Left renal pelvis (tissue), 4 donors: ENCODE measurements at places on chromosomes 11 and 22.

- DNase-seq = no peak
Measured at GRCh38 chr22:37213218-37213855, 1.1 kb upstream of the SSTR3 start.

DNA sequence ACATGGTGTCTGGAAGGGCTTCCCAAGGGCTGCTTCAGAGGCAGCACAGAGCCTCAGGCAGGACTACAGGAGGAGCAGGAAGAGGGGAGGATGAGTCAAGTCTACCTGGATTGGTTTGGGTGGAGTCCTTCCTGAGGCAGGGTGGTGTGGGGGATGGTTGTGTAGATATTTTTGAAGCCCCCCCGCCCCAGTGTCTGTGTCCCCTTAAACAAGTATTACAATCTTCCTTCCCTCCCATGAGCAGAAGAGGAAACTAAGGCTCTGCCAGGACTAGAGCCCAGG lies 34.7 kb upstream of the FCHSD2 start:
- DNase-seq = no peak

- DNase-seq = no peak
Measured at GRCh38 chr11:11125618-11126017, 227.4 kb downstream of the CSNK2A3 start.

DNA sequence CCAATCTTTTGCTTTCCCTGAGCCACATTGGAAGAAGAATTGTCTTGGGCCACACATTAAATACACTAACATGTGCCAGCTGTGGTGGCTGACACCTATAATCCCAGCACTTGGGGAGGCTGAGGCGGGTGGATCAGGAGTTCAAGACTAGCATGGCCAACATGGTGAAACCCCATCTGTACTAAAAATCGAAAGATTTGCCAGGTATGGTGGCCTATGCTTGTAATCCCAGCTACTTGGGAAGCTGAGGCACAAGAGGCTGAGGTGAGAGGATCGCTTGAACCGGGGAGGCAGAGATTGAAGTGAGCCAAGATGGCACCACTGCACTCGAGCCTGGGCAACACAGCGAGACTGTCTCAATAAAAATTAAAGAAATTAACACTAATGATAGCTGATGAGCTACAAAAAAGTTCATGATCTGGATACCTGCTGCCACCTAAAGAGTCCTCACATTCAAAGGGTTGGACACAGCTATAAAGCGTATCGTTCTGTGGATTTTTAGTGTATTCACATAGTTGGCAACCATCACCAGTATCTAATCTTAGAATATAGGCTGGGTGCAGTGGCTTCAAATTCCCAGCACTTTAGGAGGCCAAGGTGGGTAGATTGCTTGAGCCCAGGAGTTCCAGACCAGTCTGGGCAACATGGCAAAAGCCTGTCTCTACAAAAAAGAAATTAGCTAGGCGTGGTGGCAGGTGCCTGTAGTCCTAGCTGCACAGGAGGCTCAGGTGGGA lies 3.4 kb upstream of the LDHC start:
- DNase-seq = no peak

DNA sequence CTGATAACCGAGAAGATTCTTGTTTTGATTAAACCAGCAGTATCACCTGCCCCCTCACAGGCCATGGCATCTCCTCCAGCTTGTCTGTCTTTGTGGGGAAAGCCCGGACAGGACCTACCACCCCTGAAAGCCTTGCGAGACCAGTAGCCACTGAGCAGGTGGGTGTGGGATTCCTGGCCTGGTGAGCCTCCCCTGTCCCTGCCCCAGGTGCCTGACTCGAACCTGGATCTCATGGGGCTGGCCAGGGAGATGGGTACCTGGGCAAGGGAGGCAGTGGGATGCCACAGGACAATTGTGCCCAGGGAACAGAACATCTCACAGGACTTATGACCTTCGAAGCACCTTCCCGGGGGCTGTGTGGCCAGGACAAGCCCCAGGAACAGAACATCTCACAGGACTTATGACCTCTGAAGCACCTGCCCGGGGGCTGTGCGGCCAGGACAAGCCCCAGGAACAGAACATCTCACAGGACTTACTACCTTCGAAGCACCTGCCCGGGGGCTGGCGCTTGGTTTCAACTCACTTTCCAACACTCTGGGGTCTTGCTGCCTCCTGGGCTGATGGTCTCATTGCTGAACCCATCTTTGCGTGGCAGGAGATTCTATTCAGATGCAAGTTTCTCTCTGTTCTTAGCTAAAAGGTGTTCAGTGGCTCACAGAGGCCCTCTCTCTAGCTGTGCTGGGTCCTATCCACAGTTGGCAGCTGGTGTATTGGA lies 854.5 kb downstream of the BRD1 start:
- no peak for DNase-seq

GRCh38 chr22:38967451-38968450 lies 10.3 kb downstream of the APOBEC3A start:
- DNase-seq = no peak

DNA sequence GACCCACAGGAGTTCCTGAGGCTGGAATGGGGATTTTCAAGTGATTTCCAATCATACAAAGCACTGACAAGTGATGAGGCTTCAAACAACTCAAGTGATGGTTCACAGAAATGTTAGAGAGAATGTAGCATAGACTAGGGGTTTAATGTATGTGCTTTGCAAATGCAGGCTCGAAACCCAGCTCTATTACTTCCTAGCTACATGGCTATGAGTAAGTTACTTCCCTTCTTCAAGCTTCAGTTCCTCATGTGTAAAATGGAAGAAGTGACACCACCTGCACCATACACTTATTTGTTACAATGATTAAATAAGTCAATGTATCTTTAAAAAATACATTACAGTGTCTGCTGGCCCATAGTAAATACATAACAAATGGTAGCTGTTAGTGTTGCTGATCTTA lies 139.8 kb downstream of the CCDC81 start:
- no peak for DNase-seq

- DNase-seq = no peak
Measured at GRCh38 chr11:103585911-103586310, 450.5 kb upstream of the DDI1 start.

DNA sequence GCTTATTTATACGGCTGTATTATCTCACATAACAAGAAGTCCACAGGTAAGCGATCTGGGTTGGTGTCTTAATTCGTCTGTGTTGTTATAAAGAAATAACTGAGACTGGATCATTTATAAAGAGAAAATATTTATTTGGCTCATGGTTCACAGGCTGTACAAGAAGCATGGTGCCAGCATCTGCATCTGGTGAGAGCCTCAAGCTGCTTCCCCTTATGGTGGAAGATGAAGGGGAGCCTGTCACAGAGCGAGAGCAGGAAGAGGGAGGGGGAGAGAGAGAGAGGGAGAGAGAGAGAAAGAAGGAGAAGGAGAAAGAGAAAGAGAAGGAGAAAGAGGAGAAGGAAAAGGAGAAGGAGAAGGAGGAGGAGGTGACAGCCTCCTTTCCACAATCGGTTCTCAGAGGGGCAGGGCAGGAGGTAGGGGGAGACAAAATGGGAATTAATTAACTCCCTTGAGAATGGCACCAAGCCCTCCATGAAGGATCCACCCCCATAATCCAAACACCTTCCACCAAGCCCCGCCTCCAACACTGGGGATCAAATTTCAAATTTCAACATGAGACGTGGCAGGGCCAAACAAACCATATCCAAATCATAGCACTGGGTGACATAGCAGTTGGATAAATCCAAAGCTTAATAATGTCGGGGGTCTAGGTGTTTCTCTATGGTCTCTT lies 15.0 kb upstream of the TRIM44 start:
- DNase-seq = no peak

- no peak for DNase-seq
Measured at GRCh38 chr11:34464591-34465051, 25.9 kb downstream of the CAT start.
